ENCODE measurements at places on chromosomes 7 and 10. TPM values are rescaled to one million over a fixed set of nuclear protein-coding genes. Genes with fewer than 3 reads are reported as not detected.

- no peaks in the 10 kb centered on the region for H3K4me1 ChIP-seq
- no peak overlapping the region for H3K27ac ChIP-seq
- H3K27me3 ChIP-seq = no peaks in the 10 kb centered on the region
Measured at GRCh38 chr10:59271160-59271559, 91.2 kb downstream of the FAM13C start.

DNA sequence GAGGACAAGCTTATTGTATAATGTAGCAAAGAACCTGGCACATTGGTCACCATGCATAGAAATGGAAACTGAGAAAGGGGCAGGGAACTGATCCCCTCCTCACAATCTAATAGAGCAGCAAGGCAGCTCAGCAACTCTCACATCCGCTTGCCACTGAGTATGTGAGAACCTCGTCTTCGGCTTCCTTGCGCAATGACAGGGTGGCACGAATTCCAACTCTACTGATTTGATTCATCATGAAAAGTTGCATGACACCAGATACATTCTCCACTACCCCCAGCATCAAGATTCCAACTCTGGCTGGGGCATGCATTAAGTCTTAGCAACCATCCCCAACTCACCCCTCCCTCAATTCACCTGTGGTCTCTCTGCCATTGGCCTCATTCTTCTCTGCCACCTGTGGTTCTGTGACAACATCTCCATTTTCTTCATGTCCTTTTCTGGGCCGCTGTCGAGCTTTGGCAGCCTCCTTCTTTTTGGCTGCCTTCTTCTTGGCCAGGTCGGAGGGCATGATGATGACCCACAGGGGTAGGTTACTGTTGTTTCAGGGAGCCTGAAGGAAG, 976 bp downstream of the ABCF2 start:
- H3K27ac ChIP-seq = no peak overlapping the region
- peak overlapping the region; percentile 95 for H3K4me3 ChIP-seq
- DNase-seq = no peak
- H3K36me3 ChIP-seq = peaks cover 40% of the 10 kb centered on the region

DNA sequence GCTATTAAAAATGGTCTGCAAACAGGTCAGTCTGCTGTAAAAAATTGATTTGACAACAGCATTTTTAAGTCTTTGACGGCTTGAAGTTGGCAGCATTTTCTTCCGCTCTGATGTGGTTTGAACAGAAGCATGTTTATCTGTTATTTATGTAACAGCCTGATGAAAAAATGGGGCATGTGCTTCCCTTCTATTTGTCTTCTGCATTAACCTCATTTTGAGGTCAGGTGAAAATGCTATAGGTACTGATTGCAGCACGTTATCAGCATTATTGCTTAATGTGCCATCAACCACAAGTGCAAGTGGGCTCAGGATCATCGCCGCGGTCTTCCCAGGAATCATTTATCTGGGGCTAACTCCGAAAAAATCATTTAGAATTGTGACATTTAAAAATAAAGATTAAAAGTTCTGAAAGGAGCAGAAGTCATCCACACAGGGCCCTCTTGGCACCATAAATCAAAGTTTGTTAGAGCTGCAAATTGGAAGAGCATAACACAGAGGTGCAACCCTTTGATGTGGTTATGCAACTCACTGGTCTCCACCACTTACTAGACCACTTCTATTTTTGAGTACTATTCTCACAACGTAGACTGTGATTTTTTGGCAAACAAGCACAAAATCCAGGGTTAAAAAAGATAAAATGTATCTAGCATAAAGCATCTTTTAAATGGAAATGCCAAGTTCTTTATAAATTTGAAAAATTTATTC, 307.7 kb downstream of the MDFIC start:
- no peaks in the 10 kb centered on the region for H3K4me1 ChIP-seq
- H3K36me3 ChIP-seq = no peaks in the 10 kb centered on the region
- H3K27me3 ChIP-seq = no peaks in the 10 kb centered on the region
- no peak overlapping the region for H3K27ac ChIP-seq

- H3K27ac ChIP-seq = no peak overlapping the region
- DNase-seq = no peak
- H3K4me3 ChIP-seq = no peak overlapping the region
- H3K4me1 ChIP-seq = no peaks in the 10 kb centered on the region
Measured at GRCh38 chr7:103793614-103794013, 195.8 kb downstream of the RELN start.

GRCh38 chr7:134874407-134874806, 95.0 kb downstream of the CALD1 start:
- DNase-seq = no peak
- no peaks in the 10 kb centered on the region for H3K4me1 ChIP-seq
- peak overlapping the region; percentile 45 for H3K27ac ChIP-seq
- H3K4me3 ChIP-seq = no peak overlapping the region
- H3K27me3 ChIP-seq = no peaks in the 10 kb centered on the region
- H3K36me3 ChIP-seq = no peaks in the 10 kb centered on the region

DNA sequence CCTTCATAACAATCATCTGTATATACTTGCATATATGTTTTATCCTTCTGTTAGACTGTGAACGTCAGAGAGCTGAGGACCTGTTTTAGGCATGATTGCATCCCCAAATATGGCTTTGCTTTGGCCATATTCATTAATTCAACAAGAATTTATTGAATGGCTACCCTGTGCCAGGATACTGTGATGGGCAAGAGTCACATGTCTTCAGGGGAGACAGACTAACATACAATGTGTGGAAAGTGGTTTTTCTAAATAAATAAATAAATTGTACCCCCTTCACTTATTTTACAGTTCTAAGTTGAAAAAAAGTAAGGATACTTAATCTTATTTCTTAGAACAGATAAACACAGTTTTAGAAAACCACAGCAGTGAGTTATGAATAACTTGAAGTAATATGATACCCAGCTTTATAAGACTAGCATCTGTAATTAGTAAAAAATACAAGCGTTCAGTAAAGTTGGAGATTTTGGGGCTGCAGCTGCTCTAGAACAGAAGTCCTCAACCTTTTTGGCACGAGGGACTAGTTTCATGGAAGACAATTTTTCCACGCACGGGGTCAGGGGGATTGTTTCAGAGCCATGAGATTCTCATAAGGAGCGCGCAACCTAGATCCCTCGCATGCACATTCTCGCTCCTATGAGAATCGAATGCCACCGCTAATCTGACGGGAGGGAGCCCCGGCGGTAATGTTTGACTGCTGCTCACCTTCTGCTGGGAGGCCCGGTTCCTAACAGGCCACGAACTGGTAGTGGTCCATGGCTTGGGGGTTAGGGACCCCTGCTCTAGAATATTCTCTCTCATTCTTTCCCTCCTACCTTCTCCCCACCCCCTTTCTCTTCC, 89.4 kb upstream of the MTPN start:
- H3K4me1 ChIP-seq = no peaks in the 10 kb centered on the region
- H3K36me3 ChIP-seq = no peaks in the 10 kb centered on the region
- DNase-seq = no peak
- H3K27ac ChIP-seq = no peak overlapping the region
- no peaks in the 10 kb centered on the region for H3K27me3 ChIP-seq

DNA sequence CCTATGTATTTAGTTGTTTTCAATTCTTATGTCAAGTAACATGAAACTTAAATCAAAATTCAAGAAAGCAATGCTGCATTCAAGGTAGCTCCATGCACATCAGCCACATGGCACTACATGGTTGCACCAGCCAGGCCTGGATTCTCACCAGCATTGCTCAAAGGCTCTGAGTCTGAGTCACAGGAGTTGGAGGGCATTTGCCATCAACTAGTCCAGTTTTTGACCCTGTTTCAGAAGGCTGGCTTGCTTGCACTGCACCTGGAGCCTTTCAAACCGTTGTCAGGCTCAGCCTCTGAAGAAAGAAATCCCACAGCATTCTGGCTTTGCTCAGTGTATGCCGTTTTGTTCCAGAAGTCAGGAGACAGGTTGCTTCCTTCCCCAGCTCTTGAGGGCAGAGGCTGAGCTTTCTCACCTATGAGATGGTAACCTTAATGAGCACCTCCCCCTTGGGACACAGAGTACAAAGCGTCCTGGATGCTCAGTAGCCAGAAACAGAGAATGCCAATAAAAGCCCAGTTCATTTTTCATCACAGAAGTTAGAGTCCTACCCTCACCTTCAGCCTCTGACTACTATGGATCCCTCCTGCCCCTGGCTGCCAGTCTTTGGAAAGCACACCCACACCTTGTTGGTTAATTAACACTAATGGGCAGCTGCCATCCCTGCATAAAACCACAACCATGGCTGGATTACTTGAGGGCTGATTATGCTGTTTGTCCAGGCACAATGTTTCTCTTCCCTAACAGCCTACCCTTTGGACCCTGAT, 288.4 kb upstream of the LRRTM3 start:
- no peak overlapping the region for H3K4me3 ChIP-seq
- no peaks in the 10 kb centered on the region for H3K36me3 ChIP-seq
- no peaks in the 10 kb centered on the region for H3K4me1 ChIP-seq
- H3K27me3 ChIP-seq = no peaks in the 10 kb centered on the region
- no peak overlapping the region for H3K27ac ChIP-seq

- no peaks in the 10 kb centered on the region for H3K36me3 ChIP-seq
- DNase-seq = no peak
- H3K27me3 ChIP-seq = no peaks in the 10 kb centered on the region
Measured at GRCh38 chr10:129932182-129932581, 31.9 kb downstream of the EBF3 start.

DNA sequence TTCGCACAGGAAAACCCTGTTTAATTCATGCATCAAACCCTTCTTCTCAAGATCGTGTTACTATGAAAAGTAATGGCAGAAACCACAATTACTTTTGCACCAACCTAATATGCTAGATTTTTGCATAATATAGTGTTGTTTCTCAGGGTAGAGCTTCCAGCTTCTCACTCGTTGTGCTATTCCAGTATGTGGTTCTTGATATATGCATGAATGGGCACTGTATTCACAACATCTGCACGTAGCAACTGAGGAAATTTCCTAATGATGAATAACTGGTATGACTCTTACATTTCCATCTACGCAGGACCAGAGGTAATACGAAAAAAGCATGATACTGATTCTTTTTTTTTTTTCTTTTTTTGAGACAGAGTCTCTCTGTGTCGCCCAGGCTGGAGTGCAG, 326.6 kb upstream of the GALNT17 start:
- no peak for DNase-seq
- H3K4me3 ChIP-seq = no peak overlapping the region
- H3K4me1 ChIP-seq = no peaks in the 10 kb centered on the region
- no peak overlapping the region for H3K27ac ChIP-seq
- H3K27me3 ChIP-seq = no peaks in the 10 kb centered on the region
- no peaks in the 10 kb centered on the region for H3K36me3 ChIP-seq

DNA sequence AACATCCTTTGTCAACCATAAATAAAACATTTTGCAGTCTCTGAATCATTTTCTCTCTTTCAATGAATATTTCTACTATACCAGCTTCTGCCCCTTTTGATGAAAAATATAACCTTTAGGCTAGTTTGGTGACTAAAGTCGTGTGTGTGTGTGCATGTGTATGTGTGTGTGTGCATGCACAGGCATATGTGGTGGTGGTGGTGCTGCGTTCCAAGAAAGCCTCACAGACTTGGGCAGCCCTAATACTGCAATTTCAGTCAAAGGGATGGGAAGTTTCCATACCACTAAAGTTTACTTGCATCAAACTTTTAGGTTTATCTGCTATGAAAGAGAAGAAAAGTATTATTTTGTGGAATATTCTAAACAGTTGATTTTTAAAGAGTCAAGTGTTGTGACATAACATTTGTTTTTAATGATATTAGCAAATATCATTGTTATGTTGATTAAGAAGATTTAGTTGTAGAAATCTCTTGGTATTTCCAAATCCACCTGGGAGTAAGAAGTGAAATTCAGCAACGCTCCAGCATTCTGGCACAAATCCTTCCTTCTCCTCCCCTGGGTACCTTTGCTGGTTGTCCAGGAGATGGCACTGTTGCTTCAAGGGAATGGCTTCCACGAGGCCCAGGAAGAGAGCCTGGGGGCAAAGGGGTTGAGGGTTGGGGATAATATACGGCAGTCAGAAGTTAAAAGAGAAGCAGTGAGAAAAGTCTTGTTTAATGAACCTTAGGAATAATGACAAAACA, 41.5 kb downstream of the ASB4 start:
- DNase-seq = peak; percentile 55
- H3K4me3 ChIP-seq = no peak overlapping the region
- H3K27me3 ChIP-seq = no peaks in the 10 kb centered on the region
- H3K4me1 ChIP-seq = peaks cover 18% of the 10 kb centered on the region
- no peaks in the 10 kb centered on the region for H3K36me3 ChIP-seq

GRCh38 chr10:110502072-110502845, 4.6 kb downstream of the DUSP5 start:
- H3K36me3 ChIP-seq = peaks cover under 1% of the 10 kb centered on the region
- peaks cover 62% of the 10 kb centered on the region for H3K4me1 ChIP-seq
- peak overlapping the region; percentile 3 for H3K4me3 ChIP-seq
- H3K27me3 ChIP-seq = no peaks in the 10 kb centered on the region
- no peak for DNase-seq

- no peak overlapping the region for H3K27ac ChIP-seq
- no peaks in the 10 kb centered on the region for H3K27me3 ChIP-seq
- H3K4me3 ChIP-seq = no peak overlapping the region
- H3K36me3 ChIP-seq = peaks cover 17% of the 10 kb centered on the region
- H3K4me1 ChIP-seq = no peaks in the 10 kb centered on the region
- DNase-seq = no peak
Measured at GRCh38 chr10:42790835-42791234, 8.2 kb downstream of the BMS1 start.

GRCh38 chr7:52273685-52274610, 761.5 kb upstream of the POM121L12 start:
- H3K4me1 ChIP-seq = no peaks in the 10 kb centered on the region
- no peak for DNase-seq
- no peak overlapping the region for H3K27ac ChIP-seq
- no peaks in the 10 kb centered on the region for H3K27me3 ChIP-seq
- H3K4me3 ChIP-seq = no peak overlapping the region

DNA sequence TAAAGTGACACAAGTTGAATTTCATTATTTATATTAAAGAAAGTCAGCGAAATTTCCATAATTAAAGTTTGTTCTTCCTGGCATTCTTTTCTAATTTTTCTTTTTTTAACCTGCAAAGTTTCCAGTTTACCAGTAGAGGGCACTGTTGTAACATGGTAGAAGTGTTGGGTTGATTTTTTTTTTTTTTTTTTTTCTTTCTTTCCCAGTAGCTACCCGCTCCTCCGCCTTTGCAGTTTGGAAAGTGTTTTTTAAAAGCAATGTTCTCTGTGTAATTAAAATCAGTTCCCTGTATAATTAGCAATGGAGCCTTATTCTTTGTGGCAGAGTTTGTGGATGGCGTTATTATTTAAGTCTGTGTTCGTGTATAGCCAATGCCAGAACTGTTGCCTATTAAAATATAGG, 53.7 kb downstream of the TAF3 start:
- no peak overlapping the region for H3K4me3 ChIP-seq
- H3K27ac ChIP-seq = no peak overlapping the region
- peaks cover 4% of the 10 kb centered on the region for H3K4me1 ChIP-seq
- no peak for DNase-seq
- H3K36me3 ChIP-seq = no peaks in the 10 kb centered on the region
- no peaks in the 10 kb centered on the region for H3K27me3 ChIP-seq

The ARL3 gene
- 17.7 TPM for total RNA-seq

The ACBD7 gene
- total RNA-seq = 1.5 TPM
